ENCODE measurements at places on chromosomes 2 and 18.

DNA sequence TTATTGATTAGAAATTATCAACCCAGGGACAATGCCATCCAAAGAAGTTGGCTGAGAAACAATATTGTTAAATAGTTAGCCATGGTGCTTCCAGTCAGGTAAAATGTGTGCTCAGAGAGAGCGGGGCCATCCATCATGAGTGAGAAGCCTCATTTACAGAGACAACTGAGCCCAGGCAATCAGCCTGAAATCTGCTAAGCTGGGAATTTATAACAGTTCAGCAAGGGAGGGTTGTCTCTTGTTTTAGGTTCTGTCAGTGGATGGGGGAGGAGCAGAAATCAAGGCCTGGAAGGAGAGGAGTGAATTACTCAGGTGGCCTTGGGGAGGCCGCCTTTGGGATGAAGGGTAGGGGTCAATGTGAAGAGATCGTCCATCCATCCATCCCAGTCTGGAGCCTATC, 102.5 kb upstream of the ST8SIA3 start:
- H3K36me3 ChIP-seq: no peaks in the 10 kb centered on the region
- DNase-seq: no peak
- H3K4me3 ChIP-seq: no peak overlapping the region
- no peaks in the 10 kb centered on the region for H3K27me3 ChIP-seq
- H3K27ac ChIP-seq: no peak overlapping the region

DNA sequence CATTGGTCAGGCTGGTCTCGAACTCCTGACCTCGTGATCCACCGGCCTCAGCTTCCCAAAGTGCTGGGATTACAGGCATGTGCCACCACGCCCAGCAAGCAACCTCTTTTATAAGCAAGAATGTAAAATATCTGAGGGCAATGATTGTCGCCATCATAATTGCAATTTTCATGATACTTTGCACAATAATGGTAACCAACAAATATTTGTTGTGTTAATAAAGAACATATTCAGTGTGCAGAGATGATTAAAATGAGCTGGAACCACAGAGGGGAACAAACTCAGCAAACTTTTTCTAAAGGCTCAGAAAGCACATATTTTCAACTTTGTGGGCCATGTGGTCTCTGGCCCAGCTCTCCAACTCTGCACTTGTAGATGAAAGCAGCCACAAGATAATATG, 115.2 kb upstream of the SIX2 start:
- no peak for DNase-seq
- no peak overlapping the region for H3K27ac ChIP-seq
- H3K4me3 ChIP-seq: no peak overlapping the region
- peaks cover 32% of the 10 kb centered on the region for H3K4me1 ChIP-seq
- H3K27me3 ChIP-seq: no peaks in the 10 kb centered on the region
- H3K36me3 ChIP-seq: no peaks in the 10 kb centered on the region

DNA sequence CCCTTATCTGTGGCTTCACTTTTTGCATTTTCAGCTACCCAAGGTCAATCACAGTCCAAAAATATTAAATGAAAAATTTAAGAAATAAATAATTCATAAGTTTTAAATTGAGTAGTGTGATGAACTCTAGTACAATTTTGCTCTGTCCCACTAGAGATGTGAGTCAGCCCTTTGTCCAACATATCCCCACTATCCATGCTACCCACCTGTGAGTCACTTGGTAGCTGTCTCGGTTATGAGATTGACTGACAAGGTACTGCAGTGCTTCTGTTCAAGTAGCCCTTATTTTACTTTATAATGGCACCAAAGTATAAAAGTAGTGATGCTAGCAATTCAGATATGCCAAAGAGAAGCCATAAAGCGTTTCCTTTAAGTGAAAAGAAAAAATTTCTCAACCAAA, 28.8 kb downstream of the ADCY3 start:
- no peaks in the 10 kb centered on the region for H3K36me3 ChIP-seq
- no peak for DNase-seq
- no peaks in the 10 kb centered on the region for H3K27me3 ChIP-seq

GRCh38 chr2:238505892-238506280, 79.2 kb downstream of the ASB1 start:
- no peaks in the 10 kb centered on the region for H3K36me3 ChIP-seq
- H3K27ac ChIP-seq: peak overlapping the region; percentile 14
- no peaks in the 10 kb centered on the region for H3K27me3 ChIP-seq
- DNase-seq: no peak
- H3K4me3 ChIP-seq: no peak overlapping the region

DNA sequence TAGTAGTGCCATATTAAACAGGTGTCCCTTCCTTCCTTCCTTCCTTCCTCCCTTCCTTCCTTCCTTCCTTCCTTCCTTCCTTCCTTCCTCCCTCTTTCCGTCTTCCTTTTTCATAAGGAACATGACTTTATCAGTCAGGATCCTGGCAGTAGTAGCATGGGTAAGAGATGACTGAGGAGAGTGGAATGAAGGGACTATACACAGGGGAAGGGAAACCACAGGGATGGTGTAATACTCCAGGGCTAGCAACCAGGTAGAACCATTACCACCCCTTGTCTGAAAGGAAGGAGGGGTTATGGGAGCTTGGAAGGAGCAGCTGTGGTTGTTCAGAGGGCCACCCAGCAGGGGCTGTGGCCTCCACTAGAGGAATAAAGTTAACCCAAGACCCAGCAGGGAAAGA, 23.2 kb upstream of the KDM3A start:
- H3K36me3 ChIP-seq: no peaks in the 10 kb centered on the region
- no peak overlapping the region for H3K4me3 ChIP-seq
- H3K27ac ChIP-seq: no peak overlapping the region
- DNase-seq: peak; percentile 49

DNA sequence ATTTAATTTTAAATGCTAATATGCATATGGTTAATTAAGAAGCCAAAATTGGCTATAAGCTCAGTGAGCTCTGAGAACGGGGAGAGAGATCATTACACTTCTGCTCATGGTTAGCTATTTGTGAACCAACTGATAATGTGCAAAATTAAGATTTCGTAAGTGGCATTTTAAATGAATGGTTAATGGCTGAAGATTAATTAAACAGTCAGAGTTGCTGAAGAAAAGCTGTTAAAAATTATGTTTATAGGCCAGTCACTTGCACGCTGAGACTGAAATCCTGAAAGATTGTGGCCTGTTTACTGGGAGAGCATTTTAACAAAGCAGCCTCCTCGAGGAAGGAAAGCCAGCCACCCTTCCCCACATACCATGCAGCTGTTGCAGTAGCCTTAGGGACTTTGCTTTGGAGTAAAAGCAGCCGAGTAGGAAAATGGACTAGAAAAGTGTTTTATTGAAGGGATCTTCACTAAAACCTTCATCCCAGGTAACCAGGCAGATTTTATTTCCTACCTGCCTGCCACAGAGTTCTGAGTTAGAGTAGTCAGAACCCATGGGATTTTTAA, 218.8 kb upstream of the NRP2 start:
- H3K4me3 ChIP-seq: no peak overlapping the region
- no peak overlapping the region for H3K27ac ChIP-seq
- H3K27me3 ChIP-seq: no peaks in the 10 kb centered on the region
- H3K4me1 ChIP-seq: no peaks in the 10 kb centered on the region
- no peaks in the 10 kb centered on the region for H3K36me3 ChIP-seq

DNA sequence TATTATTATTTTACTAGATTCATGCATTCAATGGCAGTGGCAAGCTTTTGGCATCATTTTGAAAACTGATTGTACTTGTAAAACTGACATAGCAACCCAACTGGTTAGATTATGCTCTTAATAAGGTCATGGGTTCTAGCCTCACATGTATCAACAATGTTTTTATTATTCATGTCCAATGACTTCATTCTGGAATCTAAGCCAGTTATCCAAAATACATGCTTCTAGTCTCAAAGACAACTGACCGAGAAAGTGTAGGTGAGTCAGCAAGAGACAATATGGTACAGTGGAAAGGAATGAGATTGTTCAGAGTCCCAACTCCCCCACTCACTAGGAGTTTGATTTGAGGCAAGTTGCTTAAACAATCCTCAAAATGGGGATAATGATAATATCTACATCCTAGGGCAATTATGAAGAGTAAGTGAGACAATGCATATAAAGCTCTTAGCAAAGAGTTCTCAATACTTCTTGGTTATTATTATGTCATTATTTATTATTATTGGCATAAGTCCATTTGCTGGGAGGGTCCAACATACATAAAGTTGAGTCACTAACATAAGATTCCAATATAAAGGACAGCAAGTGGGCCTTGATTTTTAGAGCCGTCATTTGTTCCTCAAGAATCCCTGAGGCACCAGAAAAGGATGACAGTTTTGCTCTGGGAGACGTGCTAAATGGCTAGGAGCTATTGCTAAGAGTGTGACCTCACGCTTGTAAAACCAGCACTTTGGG, 99.4 kb downstream of the NEB start:
- H3K36me3 ChIP-seq: no peaks in the 10 kb centered on the region
- peak; percentile 16 for DNase-seq
- no peaks in the 10 kb centered on the region for H3K4me1 ChIP-seq
- H3K4me3 ChIP-seq: no peak overlapping the region

DNA sequence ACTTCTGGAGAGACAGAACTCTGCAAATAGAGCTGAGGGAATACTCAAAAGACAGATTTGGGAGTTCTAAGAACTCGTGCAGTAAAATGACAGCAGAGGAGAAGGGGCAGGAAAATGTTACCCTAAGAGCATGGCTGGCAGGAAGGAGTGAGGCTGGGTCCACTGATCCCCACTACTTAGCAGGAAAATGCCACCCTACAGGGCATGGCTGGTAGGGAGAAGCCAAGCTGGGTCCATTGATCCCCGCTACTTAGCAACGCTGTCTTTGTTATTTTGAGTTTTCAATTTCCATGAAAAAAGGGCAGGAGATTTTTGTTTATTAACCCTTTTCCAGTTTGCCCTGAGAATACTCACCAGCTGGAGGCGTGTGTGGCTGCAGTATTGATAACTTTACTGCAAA, 100.3 kb upstream of the TMEM200C start:
- H3K27ac ChIP-seq: no peak overlapping the region
- H3K4me1 ChIP-seq: no peaks in the 10 kb centered on the region
- no peaks in the 10 kb centered on the region for H3K36me3 ChIP-seq

GRCh38 chr2:128360711-128361110, 42.0 kb upstream of the HS6ST1 start:
- H3K27me3 ChIP-seq: no peaks in the 10 kb centered on the region
- no peak overlapping the region for H3K27ac ChIP-seq
- DNase-seq: no peak
- no peak overlapping the region for H3K4me3 ChIP-seq
- no peaks in the 10 kb centered on the region for H3K36me3 ChIP-seq

DNA sequence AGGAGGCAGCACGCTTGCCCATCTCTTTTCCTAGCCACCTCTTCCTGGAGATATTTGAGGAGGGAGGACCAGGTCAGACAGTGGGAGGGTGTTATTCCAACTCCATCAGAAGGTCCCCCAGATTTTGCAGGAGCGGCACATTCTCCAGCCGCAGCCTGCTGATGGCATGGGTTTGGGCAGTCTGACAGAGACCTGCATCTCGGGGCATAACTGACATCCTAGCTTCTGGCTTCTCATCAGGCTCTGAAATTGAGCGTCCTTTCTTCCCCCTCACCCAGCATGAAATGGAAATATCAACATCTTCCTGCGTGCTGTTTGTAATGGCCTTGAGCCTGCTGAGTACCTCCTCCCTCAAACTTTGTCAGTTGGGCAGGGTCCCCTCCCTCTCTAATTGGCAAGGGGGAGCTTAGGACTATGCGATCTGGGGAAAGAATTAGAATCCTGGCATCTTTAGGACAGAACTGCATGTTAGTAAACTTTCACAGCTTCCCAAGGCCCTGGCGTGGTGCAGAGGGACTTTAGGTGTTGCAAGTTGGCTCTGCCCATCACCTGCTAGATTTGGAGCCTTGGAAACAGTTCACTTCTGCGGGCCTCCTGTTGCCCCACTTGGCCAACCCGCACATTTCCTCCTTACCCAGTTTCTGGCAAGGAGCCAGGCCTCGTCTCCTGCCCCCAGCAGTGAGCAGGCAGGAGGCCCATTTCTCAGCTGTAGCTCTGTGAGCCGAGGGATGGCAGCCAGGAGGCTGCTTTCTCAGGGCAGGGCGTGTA, 2.2 kb downstream of the ITM2C start:
- no peak overlapping the region for H3K27ac ChIP-seq
- DNase-seq: no peak
- no peak overlapping the region for H3K4me3 ChIP-seq
- H3K27me3 ChIP-seq: peaks cover 6% of the 10 kb centered on the region

DNA sequence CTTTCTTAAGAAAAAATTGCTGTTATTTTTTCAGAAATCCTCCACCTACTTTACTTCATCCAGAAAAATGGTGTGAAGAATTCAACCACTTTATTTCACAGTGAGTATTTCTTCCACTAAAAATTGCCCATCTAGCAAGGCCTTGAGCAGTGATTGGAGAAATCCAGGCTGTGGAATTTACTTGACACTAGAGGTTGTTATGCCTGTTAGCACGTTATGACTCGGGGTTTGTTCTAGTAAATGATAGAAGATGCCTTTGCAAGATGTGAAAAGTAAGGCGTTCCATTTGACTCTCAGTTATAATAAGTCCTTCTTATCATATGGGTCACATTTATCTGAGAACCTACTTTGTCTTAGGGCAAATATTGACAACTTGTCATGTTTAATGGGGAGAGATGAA, 157.4 kb downstream of the MYO3B start:
- no peak overlapping the region for H3K4me3 ChIP-seq
- no peaks in the 10 kb centered on the region for H3K4me1 ChIP-seq
- H3K36me3 ChIP-seq: no peaks in the 10 kb centered on the region
- H3K27ac ChIP-seq: no peak overlapping the region
- no peaks in the 10 kb centered on the region for H3K27me3 ChIP-seq

- no peak overlapping the region for H3K27ac ChIP-seq
- no peak for DNase-seq
Observed at GRCh38 chr2:171124541-171124940, 36.2 kb downstream of the TLK1 start.

- H3K27ac ChIP-seq: no peak overlapping the region
- H3K4me1 ChIP-seq: no peaks in the 10 kb centered on the region
- no peaks in the 10 kb centered on the region for H3K36me3 ChIP-seq
- no peaks in the 10 kb centered on the region for H3K27me3 ChIP-seq
- DNase-seq: no peak
Observed at GRCh38 chr18:33404244-33404873, 36.2 kb downstream of the CCDC178 start.

- H3K36me3 ChIP-seq: no peaks in the 10 kb centered on the region
- H3K27me3 ChIP-seq: no peaks in the 10 kb centered on the region
- H3K4me1 ChIP-seq: peaks cover 16% of the 10 kb centered on the region
- peak; percentile 69 for DNase-seq
- H3K4me3 ChIP-seq: no peak overlapping the region
- H3K27ac ChIP-seq: peak overlapping the region; percentile 43
Observed at GRCh38 chr2:64288321-64289193, 144.3 kb upstream of the PELI1 start.

GRCh38 chr2:96692094-96692971, 47.5 kb downstream of the LMAN2L start:
- H3K36me3 ChIP-seq: no peaks in the 10 kb centered on the region
- no peak overlapping the region for H3K4me3 ChIP-seq
- no peak for DNase-seq
- no peak overlapping the region for H3K27ac ChIP-seq
- no peaks in the 10 kb centered on the region for H3K4me1 ChIP-seq

GRCh38 chr18:78305789-78306188, 673.8 kb upstream of the SALL3 start:
- H3K27ac ChIP-seq: no peak overlapping the region
- no peaks in the 10 kb centered on the region for H3K27me3 ChIP-seq
- DNase-seq: no peak

- no peaks in the 10 kb centered on the region for H3K27me3 ChIP-seq
- H3K27ac ChIP-seq: no peak overlapping the region
- H3K36me3 ChIP-seq: no peaks in the 10 kb centered on the region
- no peak for DNase-seq
- H3K4me1 ChIP-seq: peaks cover 15% of the 10 kb centered on the region
- H3K4me3 ChIP-seq: no peak overlapping the region
Observed at GRCh38 chr2:152200101-152200500, 24.5 kb upstream of the STAM2 start.

Measured in astrocyte (in vitro differentiated cells and primary cell).